ENCODE measurements at places on chromosomes 2 and 18.

DNA sequence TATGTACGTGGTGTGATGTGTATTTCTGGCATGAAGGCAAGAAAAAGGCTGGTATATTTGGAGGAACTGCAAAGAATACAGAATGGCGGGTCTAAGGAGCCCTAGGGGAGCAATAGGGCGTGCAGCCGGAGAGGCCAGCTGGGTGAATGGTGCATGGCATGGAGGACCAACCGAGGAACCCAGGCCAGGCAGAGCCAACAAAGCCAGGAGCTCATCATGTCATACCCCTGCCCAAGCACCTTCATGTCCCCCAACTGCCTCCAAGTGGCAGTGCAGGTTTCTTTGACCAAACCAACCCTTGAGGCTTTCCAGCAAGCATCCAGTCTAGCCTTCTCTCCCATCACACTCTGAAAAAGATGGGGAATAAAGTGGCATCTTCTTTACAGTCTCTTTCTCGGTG lies 8.9 kb upstream of the KCNK3 start:
- no peak for DNase-seq

DNA sequence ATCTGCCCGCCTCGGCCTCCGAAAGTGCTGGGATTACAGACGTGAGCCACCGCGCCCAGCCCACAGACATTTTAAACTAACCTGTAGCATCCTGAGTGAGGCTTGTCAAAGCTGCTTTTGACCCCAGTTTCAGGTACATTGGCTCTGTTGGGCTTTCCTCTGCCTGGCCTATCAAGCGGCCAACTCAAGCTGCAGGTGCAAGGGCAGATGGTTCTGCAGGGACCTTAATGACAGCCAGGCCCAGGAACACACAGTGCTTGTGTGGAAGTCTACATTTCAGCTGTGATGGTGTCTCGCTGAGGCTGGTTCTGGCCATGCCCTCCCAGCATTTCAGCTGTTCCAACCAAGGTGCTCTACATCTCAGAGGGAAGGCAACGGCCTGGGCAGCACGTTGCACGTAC lies 18.4 kb downstream of the INPP4A start:
- DNase-seq = no peak

DNA sequence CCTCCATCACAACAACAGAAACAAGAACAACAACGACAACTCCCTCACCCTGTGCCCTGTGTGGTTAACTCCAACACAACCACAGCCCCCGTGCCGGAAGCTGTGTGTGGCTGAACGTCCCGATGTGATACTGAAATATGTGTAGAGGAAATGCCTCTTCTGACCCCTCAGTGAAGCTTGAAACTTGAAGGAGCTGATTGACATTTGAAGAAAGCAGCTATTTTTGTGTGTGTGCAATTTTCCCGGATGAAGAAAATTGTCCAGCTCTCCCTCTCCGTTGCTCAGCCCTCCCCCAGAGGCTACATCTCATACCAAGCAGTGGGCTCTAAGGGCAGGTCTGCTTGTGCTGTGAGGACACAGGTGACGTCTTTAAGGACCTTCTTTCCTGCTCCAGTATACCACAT lies 173.8 kb downstream of the ICOS start:
- DNase-seq = peak; percentile 14

GRCh38 chr2:135555311-135555710 lies 24.0 kb downstream of the R3HDM1 start:
- no peak for DNase-seq

GRCh38 chr2:146212602-146213001 lies 1632.2 kb upstream of the ACVR2A start:
- DNase-seq = no peak

DNA sequence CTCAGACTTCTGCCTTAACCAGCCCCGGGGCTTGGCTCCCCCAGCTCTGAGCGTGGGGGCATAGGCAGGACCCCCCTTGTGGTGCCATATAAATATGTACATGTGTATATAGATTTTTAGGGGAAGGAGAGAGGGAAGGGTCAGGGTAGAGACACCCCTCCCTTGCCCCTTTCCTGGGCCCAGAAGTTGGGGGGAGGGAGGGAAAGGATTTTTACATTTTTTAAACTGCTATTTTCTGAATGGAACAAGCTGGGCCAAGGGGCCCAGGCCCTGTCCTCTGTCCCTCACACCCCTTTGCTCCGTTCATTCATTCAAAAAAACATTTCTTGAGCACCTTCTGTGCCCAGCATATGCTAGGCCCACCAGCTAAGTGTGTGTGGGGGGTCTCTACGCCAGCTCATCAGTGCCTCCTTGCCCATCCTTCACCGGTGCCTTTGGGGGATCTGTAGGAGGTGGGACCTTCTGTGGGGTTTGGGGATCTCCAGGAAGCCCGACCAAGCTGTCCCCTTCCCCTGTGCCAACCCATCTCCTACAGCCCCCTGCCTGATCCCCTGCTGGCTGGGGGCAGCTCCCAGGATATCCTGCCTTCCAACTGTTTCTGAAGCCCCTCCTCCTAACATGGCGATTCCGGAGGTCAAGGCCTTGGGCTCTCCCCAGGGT lies 5.5 kb downstream of the CTDSP1 start:
- no peak for DNase-seq

- no peak for DNase-seq
Observed at GRCh38 chr2:56047136-56047535, 123.6 kb upstream of the EFEMP1 start.

DNA sequence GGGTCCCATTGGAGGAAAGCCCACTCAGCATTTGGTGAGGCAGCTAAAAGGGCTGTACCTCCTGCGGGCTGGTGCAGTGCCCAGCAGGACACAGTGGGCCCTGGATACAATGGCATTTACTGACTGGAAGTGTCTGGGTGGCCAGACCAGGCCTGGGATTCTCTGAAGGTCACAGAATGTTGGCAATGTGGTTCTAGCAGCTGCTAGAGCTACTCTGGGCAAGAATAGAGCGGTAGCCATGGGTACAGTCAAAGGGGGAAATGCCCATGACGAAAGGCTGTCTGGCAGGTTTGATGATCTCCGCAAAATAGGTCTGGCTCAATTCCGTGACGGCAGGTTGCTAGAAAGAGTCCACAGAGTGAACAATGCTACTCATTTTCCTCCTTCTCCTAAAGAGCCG lies 241.8 kb downstream of the AFF3 start:
- no peak for DNase-seq

GRCh38 chr2:199973703-199974102 lies 18.3 kb downstream of the MAIP1 start:
- no peak for DNase-seq

- no peak for DNase-seq
Observed at GRCh38 chr2:16184341-16184890, 244.1 kb downstream of the MYCN start.

DNA sequence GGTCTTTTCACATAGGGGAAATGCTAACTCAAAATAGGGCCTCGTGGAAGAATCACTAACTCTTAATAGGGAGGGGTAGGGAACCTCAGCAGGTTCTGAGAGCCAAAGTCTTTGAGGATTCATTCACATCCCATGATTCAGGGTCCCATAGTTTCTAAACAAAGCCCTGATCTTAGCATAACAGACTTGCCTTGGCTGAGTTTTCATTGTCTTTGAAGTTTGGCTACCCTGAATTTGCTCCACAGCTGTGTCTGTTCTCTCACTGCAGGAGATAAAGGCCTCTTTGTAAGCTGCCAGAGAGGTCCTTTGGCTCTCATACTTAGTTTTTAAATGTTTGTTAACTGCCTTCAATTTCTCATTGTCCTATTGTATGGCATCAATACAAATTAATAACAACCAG lies 54.5 kb downstream of the ZDBF2 start:
- no peak for DNase-seq

GRCh38 chr18:78659748-78660147 lies 319.9 kb upstream of the SALL3 start:
- no peak for DNase-seq

DNA sequence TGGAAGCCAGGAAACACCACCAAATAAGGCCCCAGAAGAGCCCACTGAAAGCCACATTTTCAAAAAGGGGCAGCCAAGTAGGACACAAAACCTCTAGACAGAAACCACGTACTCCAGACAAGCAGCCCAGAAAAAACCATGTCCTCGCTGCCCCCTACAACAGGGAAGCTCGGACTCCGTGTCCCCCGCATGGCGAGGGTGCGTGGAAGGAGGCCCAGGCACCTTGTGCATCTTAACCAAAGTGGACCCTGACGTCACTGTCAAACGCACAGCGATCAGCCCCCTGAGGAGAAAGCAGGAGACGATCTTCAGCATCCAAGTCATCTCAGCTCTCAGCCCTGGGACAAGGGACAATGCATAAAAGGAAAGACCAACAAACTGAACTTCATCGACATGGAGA lies 168.4 kb downstream of the EIPR1 start:
- DNase-seq = no peak

- DNase-seq = no peak
Observed at GRCh38 chr2:137957033-137957432, 7.2 kb upstream of the HNMT start.

DNA sequence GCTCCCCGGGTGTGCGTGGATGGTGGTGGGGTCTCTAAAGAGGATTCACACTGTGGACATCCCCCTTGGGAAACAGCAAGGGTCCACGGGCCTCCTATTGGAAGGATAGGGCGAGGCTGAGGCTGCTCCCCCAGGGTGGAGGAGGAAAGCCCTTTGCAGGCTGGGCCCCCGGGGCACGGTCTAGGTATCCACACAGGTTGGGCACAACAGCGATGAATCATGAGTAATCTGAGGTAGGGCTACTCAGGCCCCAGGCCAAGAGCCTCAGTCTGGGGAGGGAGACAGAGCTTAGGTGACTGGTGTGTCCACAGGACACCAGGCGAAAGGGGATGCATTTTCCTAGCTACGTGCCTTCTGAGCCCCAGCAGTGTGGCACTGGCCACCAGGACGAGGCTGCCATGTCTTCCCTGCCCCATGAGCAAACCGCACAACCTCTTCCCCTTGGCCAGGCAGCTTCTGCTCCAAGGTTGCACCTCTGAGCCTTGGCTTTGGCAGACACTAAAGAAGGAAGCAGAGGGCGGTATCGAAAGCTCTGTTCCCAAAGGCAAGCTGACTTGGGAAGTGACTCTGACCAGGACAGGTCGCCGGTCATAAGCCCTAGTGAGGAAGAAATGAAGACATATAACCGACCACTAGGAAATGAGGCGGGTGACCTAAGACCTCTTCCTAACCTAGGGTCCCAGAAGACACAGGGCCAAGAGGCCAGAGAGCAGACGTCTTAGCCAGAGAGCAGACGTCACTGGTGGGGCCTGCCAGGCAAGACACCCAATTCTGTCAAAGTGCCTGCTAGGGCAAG lies 14.6 kb upstream of the SEMA4C start:
- no peak for DNase-seq

Data from stimulated activated CD4-positive, alpha-beta T cell treated with anti-CD3 and anti-CD28 coated beads, Interleukin-2, amount 100 ng/mL, for 4 hours (primary cell).